Effector memory CD4-positive, alpha-beta T cell (primary cell): ENCODE measurements at places on chromosomes 11 and 22.
A peak's percentile ranks its signal among the peaks of the same experiment; 100 is the strongest.

- no peak for DNase-seq
Observed at GRCh38 chr11:11668781-11669180, 47.0 kb upstream of the GALNT18 start.

GRCh38 chr11:64643920-64644646, 53.1 kb downstream of the SLC22A12 start:
- no peak for DNase-seq

- no peak for DNase-seq
Observed at GRCh38 chr11:124977006-124977405, 23.0 kb downstream of the CCDC15 start.

DNA sequence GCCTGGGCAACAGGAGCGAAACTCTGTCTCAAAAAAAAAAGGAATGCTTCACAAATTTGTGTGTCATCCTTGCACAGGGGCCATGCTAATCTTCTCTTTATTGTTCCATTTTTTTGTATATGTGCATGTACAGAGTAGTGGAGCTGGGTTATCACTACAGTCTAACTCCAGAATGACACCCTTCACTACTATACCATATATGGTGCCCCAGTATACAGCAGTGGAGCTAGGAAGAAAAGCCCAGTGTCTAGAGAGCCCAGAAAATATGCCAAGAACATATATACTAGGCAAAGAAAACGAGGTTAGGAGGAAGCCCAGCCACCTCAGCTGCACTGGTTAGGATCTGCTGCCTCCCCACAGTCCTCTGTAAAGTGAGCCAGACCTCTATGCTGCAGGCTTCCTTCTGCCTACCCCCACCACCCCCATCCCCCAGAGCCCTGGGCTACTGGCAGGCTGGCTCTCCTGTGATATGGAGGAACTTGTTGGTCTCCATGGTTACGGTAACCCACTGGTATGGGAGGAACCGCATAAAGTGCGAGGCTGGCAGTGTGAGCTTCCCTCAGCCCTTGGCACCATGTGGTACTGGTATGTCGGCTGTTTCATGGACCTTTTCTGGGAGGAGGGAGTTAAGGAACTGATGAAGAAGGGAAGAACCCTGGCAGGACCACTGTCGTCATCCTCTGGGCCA, 34.3 kb downstream of the RCOR2 start:
- DNase-seq = no peak

DNA sequence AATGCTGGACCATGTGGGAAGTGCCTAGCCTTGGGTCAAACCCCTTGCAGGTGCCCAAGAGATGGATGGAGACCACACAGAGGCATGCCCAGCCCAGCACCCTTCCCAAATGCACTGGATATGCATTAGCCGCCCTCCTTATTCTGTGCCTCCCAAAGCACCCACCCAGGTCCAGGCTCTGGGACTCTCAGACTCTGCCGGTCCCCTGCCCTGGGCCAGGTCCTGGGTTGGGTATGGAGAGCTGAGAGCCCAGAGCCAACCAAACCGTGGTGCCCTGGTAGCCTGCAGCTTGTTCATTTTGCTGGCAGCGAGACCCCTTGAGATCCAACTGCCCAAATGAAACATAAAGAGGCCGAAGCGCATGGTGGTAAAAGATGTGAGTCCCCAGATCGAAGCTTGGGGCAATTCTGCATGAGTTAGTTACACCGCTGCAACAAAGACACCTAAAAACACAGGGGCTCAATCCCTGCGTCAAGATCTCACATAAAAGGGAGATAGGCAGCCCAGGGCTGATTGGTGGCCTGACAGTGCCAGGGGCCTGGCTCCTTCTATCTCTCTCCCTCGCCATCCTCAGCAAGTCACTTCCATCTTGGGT, 61.5 kb downstream of the MYEOV start:
- no peak for DNase-seq

DNA sequence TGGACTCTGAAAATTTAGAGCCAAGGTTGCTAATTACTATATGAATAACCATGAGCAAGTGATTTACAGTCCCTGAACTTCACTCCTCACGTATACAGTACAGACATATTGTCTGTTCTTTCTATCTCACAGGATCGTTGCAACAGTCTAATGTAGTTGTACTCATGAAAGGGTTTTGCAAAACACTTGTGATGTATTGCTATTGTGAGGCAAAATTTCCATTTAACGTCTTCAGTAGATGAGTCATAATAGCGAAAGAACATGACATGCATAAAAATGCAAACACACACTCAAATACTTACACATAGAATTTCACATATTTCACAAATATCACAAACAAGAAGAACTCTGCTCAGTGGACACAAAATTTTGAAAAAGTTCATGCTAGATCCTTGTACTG, 134.6 kb upstream of the TRPC6 start:
- DNase-seq = no peak

- DNase-seq = no peak
Observed at GRCh38 chr11:94649964-94650623, 82.9 kb downstream of the PIWIL4 start.

- no peak for DNase-seq
Observed at GRCh38 chr11:44857490-44858090, 93.1 kb downstream of the TP53I11 start.

DNA sequence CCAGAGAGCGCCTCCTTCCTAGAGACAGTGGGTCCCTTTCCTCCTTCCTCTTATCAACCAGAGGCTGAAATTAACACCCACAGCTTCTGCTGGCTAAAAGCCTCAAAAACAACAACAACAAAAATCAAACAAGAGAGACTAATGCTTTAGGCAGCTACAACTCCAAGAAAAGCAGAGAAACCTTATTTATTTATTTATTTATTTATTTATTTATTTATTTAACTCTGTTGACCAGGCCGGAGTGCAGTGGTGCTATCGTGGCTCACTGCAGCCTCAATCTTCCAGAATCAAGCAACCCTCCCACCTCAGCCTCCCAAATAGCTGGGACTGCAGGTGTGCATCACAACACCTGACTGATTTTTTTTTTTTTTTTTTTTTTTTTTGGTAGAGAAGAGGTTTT, 2.6 kb upstream of the B3GNT6 start:
- DNase-seq = no peak

DNA sequence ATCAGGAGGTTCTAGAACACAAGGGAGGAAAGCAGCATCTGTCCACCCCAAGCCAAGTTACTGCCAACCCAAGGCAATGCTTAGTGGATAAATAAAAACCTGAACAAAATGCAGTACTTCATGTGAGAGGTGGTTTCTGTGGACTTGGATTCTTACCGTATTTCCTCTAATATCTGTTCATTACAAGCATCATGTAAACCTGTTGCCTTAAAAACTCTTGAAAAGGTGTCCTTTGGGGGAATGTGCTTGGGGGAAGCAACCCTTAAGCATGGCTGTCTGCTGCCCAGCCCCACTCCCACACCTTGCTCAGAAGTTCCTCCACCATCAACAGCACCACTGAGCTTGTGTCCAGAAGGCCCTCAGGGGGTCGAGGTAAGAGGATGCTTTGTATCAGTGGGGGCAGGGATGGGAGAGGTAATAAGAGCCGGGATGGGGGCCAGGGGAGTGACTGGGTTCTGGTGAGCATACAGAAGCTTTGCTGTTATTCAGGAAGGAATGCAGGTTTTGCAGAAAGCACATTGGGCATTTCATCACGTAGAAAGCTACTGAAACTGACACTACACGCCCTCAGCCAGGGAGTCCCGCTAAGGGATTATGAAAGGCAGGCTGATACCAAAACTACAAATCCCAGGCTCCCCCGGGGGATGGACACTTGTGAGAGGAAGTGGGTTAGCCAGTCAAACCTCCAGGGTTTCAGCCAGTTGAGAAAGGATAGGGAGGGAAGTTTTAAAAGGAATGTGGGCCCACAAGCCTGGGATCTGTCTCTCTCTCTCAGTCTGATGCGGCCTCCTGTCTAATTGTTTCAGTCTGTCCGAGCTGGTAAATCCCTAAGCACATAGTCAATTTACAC, 52.0 kb downstream of the KCNJ1 start:
- no peak for DNase-seq

DNA sequence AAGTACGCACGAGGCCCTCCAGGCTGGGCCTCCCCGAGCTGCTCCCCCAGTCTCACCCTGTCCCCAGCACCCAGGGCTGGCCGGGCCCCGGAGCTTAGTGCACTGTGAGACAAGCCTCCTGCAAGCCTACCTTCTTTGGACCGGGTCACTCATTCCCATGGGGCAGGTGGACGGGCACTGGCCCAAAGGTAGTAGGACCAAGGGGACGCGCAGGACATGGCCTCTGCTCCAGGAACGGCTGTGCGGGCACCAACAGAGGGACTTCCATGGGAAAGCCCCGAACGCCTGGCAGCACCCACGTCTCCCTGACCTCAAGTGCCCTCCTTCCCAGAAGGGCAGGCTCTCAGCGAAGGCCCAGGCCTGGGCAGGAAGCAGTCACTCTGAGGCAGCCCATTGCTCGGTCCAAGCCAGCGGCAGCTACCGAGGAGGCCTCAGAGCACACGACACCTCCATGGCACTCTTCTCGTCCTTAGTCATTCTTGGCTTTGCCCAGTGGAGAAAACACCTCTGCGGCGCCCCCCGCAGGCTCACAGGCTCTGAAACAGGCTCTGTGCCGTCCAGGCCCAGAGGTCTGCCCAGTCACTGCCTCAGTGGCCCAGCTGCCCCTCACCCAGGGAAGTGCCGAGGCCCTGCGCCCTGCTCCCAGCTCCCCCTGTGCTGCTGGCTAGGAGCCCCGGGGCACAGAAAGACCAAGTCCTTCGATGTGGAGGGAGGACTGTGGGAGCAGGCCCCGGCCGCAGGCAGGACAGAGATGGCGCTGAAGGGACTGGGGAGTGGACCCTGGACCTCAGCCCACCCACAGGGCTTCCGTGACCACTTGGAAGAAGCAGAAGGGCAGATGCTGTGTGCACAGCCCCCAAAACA, 3.8 kb downstream of the MOB2 start:
- DNase-seq = no peak

- DNase-seq = no peak
Observed at GRCh38 chr11:118241764-118242098, 10.4 kb downstream of the MPZL3 start.

DNA sequence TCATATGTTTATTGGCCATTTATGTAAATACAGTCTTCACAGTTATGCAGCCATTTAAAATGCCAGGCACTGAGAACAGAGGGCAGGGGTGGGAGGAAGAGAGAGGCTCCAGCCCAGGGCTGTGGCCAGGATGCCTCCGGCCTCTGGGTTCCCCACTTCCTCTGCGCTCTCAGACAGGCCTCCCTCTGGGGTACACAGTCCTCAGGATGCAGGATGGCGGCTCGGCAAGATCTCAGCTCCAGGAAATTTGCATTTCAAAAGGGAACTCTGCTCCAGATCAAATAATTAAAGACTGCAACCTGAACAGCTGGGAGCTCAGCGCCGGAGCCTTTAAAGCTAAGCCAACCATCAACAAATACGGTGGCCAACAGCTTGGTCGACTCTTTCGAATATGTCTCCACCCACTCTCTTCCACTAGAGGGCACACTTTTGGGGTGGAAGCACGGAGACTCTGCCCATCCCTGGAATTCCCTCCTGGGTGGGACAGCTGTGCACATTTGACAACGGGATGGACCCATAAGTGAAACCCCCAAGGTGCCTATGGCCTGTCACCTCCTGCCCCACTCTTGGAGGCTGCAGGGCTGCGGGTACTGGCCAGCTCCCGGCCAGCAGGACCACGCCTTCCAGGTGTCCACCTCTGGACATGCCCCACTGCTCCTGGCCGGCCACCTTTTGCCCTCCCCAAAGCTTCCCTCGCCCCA, 1044.7 kb downstream of the BRD1 start:
- no peak for DNase-seq

GRCh38 chr11:118907051-118908042, 18.4 kb downstream of the BCL9L start:
- DNase-seq = peak; percentile 69

- no peak for DNase-seq
Observed at GRCh38 chr22:43152003-43152356, 621 bp downstream of the TSPO start.

GRCh38 chr11:47992959-47993820, 12.8 kb downstream of the PTPRJ start:
- DNase-seq = no peak

DNA sequence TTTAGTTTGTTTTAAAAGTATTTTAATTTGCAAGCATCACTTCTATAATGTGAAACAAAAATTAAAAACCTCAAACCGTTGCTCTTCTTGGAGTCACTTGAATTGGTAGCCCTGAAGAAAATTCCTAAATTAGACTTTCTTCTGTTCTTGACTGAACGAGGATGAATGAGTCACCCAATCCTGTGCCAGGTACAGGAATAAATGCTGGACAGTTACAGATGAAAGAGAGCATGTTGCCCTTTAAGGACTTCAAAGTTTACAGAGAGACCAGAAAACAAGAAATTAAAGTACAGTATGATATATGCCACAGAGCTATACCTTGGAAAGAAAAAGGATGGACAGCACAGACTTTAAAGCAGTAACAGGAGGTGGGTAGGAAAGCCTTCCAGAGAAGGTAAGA, 41.3 kb upstream of the CXCR5 start:
- no peak for DNase-seq

GRCh38 chr11:100719809-100720221, 32.7 kb downstream of the ARHGAP42 start:
- no peak for DNase-seq

- DNase-seq = no peak
Observed at GRCh38 chr11:10990160-10990559, 132.3 kb upstream of the ZBED5 start.

DNA sequence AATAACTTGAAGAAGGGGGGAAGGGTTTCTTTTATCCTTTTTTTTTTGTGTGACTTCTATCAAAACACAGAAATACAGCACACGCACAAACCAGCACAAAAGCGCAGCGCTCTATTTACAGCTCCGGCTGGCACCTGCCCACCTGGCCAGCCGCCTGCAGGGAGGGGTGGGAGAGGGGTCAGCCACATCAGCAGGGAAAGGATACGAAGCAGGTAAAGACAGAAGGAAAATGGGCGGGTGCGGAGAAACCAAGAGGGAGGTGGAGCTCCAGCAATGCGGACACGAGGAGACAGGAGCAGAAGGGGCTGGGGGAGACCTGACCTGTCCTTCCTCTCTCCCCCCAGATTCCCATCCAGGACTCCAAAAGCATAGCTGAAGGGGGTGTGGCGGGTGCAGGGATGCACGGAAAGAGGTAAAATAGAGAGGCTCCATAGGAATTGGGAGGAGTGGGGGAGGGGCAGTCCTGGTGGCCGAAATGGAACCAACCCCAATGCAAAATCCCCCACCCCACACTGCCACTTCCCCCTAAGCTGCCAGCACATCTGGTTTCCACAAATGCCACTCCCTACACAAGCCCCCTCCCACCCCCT, 14.1 kb downstream of the CXCR5 start:
- no peak for DNase-seq

- DNase-seq = peak; percentile 21
Observed at GRCh38 chr11:14499178-14499559, 442 bp downstream of the COPB1 start.

DNA sequence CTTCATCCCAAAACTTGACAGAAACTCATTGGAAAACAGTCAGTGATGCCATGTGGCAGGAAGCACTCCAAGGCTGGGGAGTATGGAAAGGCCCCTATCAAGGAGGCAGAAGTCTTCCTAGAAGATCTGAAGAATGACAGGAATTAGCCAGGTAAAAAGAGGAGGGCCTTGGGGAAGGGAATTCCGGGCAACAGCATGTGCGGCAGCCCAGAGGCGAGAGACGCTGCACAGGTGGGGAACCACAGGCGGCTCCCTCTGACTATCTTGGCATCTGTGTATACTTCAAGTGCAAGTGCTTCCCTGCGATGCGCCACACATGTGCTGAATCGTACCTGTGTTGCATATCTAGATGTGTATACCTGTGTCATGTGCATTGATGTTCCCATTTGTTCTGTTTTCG, 12.7 kb downstream of the PDE2A start:
- no peak for DNase-seq
